ENCODE measurements at places on chromosomes 4 and X.

- DNase-seq, result no peak
These were observed 67.3 kb downstream of the NAT8L start for GRCh38 chr4:2126309-2127043.

- no peak for DNase-seq
These were observed 32.1 kb upstream of the MAML3 start for GRCh38 chr4:140186082-140186438.

GRCh38 chr4:56129431-56129861, 180.7 kb downstream of the CEP135 start:
- DNase-seq, result no peak

DNA sequence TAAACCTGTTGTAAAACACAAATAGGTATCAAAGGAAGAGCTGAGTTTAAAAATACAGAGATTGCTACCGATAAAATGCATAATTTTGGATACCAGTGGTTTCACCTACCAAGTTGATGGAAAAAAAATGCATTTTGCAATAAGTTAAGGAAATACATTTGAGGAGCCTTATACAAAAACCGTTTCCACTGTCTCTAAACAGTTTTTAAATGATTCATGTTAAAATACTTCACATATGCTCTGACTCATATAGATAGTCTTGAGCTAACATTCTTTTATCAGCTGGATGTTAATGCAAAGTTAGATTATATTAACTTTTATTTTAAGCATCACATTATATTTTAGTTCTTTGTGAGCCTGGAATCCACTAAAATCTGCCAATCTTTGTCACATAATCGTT, 50.6 kb upstream of the ANKRD17 start:
- no peak for DNase-seq

GRCh38 chr4:26206999-26207398, 113.8 kb upstream of the RBPJ start:
- no peak for DNase-seq

- DNase-seq, result no peak
These were observed 331 bp downstream of the SETD7 start for GRCh38 chr4:139555705-139556070.

DNA sequence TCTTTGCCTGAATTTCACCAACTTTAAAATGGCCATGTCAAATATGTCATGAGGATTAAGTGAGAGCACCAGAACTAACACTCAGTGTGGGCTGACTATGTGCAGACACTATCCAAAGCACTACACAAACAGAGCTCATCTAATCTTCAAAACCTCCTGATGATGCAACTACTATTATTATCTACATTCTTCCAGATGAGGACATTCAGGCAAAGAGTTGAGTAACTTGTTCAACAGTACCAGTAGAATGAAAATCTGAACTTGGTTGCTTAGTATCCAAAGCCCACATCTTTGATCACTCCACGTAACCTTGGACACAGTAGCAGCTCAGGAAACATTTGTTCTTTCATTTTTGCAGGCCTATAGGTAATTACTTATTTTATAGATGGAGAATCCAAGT, 90.1 kb downstream of the ATP8A1 start:
- DNase-seq, result no peak

GRCh38 chr4:139492429-139492828, 38.5 kb downstream of the RAB33B start:
- no peak for DNase-seq

Data from GF-D8 (cell line).